PC-9 (cell line): ENCODE measurements at places on chromosomes 1 and 21. TPM values are rescaled to one million over a fixed set of nuclear protein-coding genes. Genes with fewer than 3 reads are reported as not detected.

The CD5L gene
- total RNA-seq: not detected in 2 replicates

DNA sequence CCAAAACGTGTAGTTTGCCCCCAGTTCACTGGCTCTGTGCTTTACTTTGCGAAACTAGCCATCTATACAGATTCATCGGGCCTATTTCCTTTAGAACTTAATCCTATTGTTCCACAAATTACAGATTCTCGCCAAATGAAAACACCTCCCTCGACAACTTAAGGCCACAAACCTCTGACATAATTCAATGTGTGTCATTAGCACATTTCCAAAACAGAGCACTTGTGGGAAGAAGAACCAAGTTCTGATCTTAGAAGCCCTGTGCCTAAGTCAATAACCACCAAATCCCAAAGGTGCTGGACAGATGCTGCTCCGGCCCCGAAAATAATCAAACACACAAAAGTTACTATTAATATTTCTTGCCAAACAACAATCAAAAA, 93.9 kb downstream of the SLC45A1 start:
- DNase-seq: no peak

DNA sequence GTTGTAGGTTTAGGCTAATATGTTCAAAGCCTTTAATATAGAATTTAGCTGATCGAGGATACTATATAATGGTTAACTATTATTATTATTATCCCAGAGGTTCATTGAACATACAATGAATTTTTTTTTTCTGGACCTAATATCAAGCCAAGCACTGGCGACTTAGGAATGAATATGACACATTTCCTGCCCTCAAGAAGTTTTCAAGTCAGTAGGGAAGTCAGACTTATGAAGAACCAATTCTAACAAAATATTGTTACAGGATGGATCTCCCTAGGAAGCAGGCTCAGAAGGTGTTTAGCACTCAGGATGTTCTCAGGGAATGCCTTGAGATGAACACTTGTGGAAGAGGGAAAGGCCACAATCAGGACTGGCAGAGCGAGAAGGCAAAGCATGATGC, 211.8 kb upstream of the FGGY start:
- no peak for DNase-seq

- peak; percentile 48 for DNase-seq
Observed at GRCh38 chr1:52579415-52579814, 22.8 kb upstream of the GPX7 start.

- no peak for DNase-seq
Observed at GRCh38 chr1:25795211-25795610, 4.8 kb upstream of the SELENON start.

The NBPF20 gene
- 3.3 and 3.8 TPM in 2 replicates for total RNA-seq

DNA sequence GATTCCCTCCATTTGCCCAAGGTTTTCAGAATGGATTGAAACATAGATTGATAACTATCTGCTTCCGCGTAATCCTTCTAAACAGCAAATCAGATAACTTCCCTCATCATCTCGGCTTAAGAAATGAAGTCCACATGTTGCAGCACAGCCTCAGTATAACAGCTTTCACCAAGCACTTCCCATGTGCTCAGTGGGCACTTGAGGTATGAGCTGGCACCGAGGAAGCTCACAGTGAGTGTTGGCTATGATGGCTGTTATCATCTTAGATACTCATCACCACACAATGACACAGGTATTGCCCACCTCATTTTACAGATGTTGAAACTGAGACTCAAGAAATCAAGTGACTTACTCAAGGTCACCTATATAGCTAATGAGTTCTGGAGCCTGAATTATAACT, 43.2 kb downstream of the RCSD1 start:
- DNase-seq: no peak

The CTNNBIP1 gene
- total RNA-seq: 58.9 and 70.5 TPM in 2 replicates

The RPTN gene
- not detected in 2 replicates for total RNA-seq

The LHX8 gene
- total RNA-seq: not detected in 2 replicates

DNA sequence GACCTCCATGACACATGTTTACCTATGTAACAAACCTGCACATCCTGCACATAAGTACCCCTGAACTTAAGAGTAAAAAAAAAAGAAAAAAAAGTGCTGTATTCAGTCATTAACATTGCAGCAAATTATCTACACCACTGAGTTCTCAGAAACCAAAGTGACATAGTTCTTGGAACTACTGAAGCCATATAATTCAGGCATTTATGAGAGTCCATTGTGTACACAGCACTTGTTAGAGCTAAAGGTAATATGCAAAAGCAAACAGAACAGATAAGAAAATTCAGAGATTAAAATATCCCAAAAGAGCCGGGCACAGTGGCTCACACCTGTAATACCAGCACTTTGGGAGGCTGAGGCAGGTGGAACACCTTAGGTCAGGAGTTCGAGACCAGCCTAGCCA, 38.0 kb downstream of the F5 start:
- no peak for DNase-seq

GRCh38 chr1:199310708-199311107, 671.9 kb downstream of the PTPRC start:
- DNase-seq: no peak

GRCh38 chr21:45404730-45405270, at the start of gene COL18A1:
Gene COL18A1 (plus strand): TSS chr21:45405165. CDS start chr21:45405231, 66 bp downstream.
- peak; percentile 67 for DNase-seq

DNA sequence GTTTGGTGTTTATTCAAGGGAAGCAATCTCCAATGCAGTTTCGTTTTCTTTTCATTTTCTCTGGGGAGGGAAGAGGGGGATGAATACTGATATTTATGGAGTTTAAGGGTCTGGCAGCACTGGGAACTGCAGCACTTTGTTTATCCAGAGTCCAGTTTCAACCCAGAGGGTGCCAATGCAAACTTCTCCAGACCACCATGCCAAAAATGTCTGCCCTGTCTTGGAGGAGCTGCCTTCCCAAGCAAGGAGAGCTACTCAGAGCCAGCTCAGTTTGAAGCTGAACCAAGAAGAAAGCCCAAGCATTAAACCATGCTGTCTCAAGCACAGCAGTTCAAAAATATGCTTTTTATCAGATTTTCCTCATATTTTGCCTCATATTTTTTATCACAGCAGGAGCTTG, 589.7 kb downstream of the LMO4 start:
- no peak for DNase-seq

DNA sequence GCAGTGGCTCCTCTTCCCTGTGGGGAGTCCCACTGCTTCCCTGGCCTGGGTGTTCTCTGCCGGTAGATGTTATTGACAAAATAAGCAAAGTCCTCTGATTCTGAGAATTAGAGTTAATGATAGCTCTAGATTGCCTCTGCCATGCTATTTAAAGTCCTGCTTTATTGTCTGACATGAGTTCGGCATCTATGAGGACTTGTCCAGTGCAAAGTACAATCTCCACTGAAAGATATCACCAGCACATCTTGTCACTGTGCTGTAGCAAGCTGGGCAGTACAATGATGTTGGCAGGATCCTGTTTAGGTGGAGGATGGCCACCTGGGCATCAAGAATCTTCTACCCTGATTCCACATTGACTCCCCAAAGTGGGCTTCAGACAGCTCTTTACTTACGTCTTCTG, 54.0 kb upstream of the ATP5PO start:
- DNase-seq: no peak

- DNase-seq: no peak
Observed at GRCh38 chr1:94901841-94902240, 25.1 kb downstream of the CNN3 start.

DNA sequence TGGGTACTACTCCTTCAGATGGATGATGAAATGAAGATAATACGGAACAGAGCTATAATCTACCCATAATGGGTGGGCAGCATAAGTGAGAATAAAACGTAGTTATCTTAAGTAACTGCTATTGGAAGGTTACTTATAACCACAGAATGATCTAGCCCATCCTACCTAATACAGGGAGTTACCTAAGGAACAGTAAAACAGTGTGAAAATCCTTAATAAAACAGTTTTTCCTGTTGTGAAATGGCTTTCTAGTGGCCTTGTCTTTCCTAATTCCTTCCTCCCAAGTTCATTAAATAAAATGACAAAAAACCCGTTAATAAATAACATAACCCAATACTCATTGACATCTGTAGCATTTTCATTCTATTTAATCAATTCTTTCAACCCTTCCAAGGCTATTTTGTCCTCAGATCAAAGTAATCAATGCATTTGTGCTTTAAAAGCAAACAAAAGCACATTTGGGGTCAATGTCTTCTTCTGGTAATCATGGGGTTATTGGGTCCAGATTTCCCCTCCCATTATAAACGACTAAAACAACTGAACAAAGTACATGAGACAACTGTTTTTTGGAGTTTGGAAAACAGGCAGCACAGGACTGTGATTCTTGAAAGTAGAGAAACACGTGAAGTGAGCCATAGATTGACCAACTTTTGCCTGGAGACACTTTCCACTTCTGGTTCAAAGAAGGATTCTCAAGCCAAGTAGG, 42.0 kb downstream of the PAPPA2 start:
- no peak for DNase-seq

GRCh38 chr21:41809891-41810596, 43.2 kb upstream of the RIPK4 start:
- no peak for DNase-seq

DNA sequence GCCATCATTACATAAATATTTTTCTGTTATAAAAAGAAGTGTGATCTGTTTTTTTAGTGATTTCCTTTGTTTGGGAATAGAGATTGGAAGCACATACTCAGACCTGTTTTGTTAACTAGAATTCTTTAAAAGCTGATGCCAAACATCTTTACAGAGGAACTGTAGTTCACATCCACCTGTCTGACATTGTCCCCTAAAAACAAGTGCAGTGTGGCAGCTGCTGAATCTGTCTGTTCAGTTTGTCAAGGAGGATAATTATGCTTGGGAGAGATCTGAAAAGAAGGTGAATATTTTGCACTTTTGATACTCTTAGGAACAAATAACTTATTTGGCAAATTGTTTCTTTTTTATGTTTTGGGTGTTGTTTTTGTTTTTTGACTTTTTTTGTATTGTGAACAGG, 13.6 kb downstream of the AGMAT start:
- no peak for DNase-seq

DNA sequence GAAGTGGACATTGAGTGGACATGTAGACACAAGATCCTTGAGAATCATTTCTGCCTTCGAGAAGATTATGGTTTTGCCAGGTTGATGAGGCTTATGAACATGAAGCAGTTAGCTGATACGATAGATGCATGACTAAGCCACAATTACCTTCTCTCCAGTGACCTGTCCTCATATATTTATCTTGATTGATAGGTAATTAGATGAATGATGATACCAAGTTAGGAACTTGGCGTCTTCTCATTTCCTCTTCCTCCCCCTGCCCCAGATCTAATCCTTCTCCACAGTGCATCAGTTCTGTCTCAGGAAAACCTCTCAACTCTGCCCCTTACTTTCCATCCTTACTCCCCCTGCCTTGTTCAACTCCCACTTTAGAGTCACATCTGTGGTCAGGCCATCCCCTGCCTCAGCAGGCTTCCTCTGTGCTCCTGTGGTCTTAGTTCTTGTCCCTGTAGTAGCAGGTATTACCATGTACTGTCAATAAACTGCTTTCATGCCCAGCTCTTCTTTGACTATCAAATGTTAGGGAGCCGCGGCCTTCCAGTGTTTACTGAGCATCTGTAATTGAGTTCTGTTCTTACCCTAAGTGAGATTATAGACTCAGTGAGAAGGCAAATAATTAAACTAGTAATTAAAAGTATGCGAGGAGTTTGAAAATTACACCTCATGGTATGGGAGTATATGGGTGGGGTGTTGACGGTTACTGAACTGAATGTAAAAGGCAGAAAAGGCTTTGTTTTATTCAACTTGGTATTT, 5.1 kb downstream of the ST6GALNAC3 start:
- DNase-seq: no peak

- DNase-seq: no peak
Observed at GRCh38 chr1:164720440-164721227, 161.7 kb downstream of the PBX1 start.

The SLC9C2 gene
- not detected in 2 replicates for total RNA-seq

- no peak for DNase-seq
Observed at GRCh38 chr1:107879346-107879745, 85.6 kb downstream of the VAV3 start.

The ARMH1 gene
- 16.3 and 16.9 TPM in 2 replicates for total RNA-seq

- no peak for DNase-seq
Observed at GRCh38 chr1:27650171-27650538, 15.2 kb upstream of the FGR start.

The CNTN2 gene
- not detected in 2 replicates for total RNA-seq

- DNase-seq: no peak
Observed at GRCh38 chr1:154346276-154346917, 21.1 kb downstream of the ATP8B2 start.

DNA sequence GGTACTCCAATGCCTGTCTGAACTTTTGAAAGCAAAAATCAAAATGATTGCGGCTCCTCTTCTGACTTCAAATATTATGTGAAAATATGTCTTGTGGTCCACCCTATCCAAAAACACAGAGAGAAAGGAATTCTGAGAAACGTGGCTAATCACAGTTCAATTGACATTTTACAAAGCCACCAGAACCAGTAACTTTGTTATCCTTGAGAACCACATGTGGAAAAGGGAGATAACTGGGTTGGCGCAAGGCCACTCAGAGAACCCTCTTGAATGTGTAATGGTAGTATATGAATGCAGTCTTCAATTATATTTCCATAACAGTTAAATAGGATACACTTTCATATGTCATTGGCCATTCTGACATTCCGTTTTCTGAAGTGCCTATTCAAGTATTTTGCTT, 1030.0 kb upstream of the TMPRSS15 start:
- no peak for DNase-seq

DNA sequence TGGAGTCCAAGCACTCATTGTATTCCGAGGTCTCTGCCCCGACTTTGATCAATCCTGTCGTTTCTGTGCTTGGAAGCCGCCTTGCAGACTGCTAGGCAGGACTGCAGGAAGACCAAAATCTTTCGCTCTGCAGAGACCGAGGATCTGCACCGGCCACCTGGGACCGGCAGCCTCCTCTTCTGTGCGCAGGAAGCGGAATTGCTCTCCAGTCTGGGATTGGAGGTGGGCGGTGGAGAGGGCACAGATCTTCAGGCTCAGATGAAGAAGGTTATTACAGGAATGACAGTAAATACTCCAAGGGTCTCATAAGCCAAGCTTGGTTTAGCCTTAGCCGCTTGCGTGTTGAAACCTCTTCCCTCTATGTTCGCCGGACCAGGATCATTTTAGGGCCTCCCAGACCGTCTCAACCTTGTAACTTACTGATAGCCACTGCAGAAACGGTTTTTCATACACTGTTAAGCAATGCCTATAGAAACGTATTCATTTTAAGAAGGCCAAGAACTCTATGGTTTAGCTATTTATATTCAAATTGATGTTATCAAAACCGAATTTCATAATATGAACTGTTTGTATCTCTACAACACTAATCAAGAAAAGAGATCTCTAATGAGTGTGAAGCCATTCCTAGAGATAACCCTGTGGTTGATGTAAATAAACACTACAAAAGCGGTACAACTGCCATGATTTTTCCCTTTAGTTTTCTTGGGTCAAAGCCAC, 1.1 kb downstream of the MIA3 start:
- DNase-seq: no peak
